ENCODE measurements at places on chromosomes 2 and 18. TPM values are rescaled to one million over a fixed set of nuclear protein-coding genes. Genes with fewer than 3 reads are reported as not detected.

Gene TMEM178A
- 0.89 TPM for total RNA-seq

Gene DUSP2
- 240 TPM for total RNA-seq

Gene SERPINB5
- not detected for total RNA-seq

Gene MPPE1
- total RNA-seq: 79.3 TPM

Gene RNF152
- 0.18 TPM for total RNA-seq

GRCh38 chr2:180246268-180246667, 239.2 kb upstream of the CWC22 start:
- no peak for DNase-seq
- H3K27me3 ChIP-seq: no peaks in the 10 kb centered on the region
- no peaks in the 10 kb centered on the region for H3K4me1 ChIP-seq
- H3K4me3 ChIP-seq: no peak overlapping the region
- no peaks in the 10 kb centered on the region for H3K36me3 ChIP-seq

DNA sequence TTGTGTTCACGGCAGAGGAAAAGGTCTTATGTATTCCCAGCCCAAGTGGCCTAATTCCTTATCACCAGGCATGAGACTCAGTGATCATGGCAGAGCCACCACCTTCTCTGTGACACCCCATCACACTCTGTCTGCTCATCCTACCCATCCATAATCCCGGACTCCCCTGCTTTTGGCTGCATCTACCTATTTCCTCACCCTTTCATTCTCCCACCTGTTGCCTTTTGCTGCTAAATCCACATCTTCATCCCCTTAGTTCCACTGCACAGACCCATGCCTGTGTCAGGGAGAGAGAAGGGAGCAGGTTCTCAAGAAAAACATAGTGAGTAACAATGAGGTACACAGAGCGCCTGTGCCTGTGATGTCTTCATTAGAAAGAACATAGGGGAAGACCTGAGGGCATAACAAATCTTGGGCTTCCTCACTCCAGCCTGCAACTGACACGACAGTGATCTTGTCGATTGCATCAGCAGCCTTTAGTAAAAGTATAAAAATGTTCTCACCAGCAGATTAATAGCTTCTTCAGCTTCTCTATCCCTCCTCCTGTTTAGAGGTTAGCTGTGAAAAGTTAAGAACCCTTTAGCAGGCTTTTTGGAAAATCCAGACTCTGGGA, 246.5 kb upstream of the SPRED2 start:
- no peak for DNase-seq
- no peak overlapping the region for H3K27ac ChIP-seq
- H3K4me1 ChIP-seq: no peaks in the 10 kb centered on the region
- peaks cover 42% of the 10 kb centered on the region for H3K27me3 ChIP-seq
- H3K36me3 ChIP-seq: no peaks in the 10 kb centered on the region

GRCh38 chr2:238023608-238024007, 37.2 kb upstream of the SCLY start:
- no peak overlapping the region for H3K27ac ChIP-seq
- no peaks in the 10 kb centered on the region for H3K27me3 ChIP-seq
- peaks cover 9% of the 10 kb centered on the region for H3K4me1 ChIP-seq

DNA sequence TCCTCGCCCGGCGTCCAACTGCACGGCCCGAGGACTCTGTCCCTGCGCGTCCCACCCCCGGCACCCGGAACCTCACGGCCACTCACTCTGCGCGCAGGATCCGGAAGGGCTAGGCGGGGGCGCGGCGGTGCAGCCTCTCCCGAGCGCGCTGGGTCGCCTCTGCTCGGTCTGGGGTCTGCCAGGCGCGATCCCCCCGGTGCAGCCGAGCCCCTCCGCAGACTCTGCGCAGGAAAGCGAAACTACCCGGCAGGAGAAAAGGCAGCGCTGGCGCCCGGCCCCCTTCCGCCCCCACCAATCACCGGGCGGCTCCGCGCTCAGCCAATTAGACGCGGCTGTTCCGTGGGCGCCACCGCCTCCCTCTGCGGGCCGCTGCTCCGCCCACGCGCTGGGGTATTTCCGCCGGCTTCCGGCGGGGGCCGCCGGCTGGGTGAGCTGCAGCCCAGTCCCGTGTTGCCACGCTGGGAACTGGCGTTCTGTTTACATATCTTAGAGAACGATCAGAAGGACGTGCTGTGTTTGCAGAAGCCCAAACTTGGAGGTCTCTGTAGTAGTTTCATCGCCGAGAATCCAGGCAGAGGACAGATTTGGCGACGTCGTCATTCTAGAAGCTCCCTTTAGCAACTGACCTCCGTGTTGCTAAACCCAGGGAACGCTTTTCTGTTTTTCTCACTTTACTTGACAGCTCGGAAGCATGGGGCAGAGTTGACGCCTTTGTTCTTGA, at the start of gene STAT1:
TSS of gene STAT1 (minus strand) at position 240 of the 721 bp plus-strand sequence. CDS start 4,168 bp downstream, outside the sequence.
- no peak within 1 kb of the TSS for H3K27ac ChIP-seq
- peaks cover 29% of the 10 kb centered on the region for H3K4me1 ChIP-seq
- H3K36me3 ChIP-seq: peaks cover 2% of the 10 kb centered on the region
- H3K4me3 ChIP-seq: no peak within 1 kb of the TSS

GRCh38 chr18:63779386-63779785, 4.2 kb downstream of the SERPINB7 start:
- H3K27me3 ChIP-seq: no peaks in the 10 kb centered on the region
- DNase-seq: no peak
- no peaks in the 10 kb centered on the region for H3K4me1 ChIP-seq
- H3K27ac ChIP-seq: no peak overlapping the region

GRCh38 chr2:45207101-45207500, 197.8 kb upstream of the SIX2 start:
- H3K36me3 ChIP-seq: no peaks in the 10 kb centered on the region
- no peaks in the 10 kb centered on the region for H3K4me1 ChIP-seq
- peaks cover 17% of the 10 kb centered on the region for H3K27me3 ChIP-seq
- H3K4me3 ChIP-seq: no peak overlapping the region
- DNase-seq: no peak

DNA sequence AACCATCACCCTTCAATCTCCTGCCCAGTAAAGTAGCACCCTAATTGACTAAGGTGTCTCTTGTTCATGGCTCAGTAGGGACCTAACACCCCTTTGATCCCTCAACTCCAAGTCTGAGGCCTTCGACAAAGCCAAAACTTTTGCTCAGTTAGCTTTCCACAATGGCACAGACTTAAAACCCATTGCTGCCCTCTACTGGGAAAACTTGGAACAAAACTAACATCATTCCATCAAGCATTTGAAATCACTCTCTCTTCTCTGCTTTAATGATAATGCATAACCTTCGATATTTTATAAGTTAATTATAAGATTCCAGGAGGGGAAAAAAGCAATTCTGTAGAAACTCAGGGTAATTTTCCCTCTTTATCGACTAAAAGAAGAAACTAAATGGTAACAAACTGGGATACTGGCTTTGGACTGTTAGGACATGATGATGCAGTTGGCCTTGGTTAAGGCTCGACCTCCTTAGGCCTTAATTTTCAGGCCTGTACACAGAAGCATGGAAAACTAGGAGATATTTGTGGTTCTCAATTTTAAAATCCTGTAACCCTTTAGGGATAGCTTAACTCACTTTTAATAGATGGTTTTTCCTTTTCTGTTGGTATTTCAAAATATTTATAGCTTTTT, 127.8 kb downstream of the STK39 start:
- no peak overlapping the region for H3K27ac ChIP-seq
- H3K4me3 ChIP-seq: no peak overlapping the region
- peaks cover 6% of the 10 kb centered on the region for H3K36me3 ChIP-seq
- no peaks in the 10 kb centered on the region for H3K27me3 ChIP-seq
- DNase-seq: no peak
